Vein endothelial cell (primary cell): ENCODE measurements at places on chromosomes 5 and 9. TPM values are rescaled to one million over a fixed set of nuclear protein-coding genes. Genes with fewer than 3 reads are reported as not detected.

The OMD gene
- total RNA-seq: under 0.01 TPM in 1 of 2 replicates, not detected in the other

The ATP10B gene
- not detected in 2 replicates for total RNA-seq

The SLC46A2 gene
- not detected in 2 replicates for total RNA-seq

The ADAMTSL2 gene
- total RNA-seq: 0.10 TPM in 1 of 2 replicates, not detected in the other

The SHC3 gene
- total RNA-seq: 0.29 and 1.3 TPM in 2 replicates

The SLC34A3 gene
- total RNA-seq: not detected in 2 replicates

The GAPT gene
- not detected in 2 replicates for total RNA-seq

The ELAVL2 gene
- 0.33 and 1.8 TPM in 2 replicates for total RNA-seq

The SV2C gene
- total RNA-seq: not detected in 2 replicates

The CNTNAP3B gene
- 163 and 228 TPM in 2 replicates for total RNA-seq

The GMCL2 gene
- under 0.01 TPM in 1 of 2 replicates, not detected in the other for total RNA-seq
